ENCODE measurements at places on chromosomes 16 and 17.

DNA sequence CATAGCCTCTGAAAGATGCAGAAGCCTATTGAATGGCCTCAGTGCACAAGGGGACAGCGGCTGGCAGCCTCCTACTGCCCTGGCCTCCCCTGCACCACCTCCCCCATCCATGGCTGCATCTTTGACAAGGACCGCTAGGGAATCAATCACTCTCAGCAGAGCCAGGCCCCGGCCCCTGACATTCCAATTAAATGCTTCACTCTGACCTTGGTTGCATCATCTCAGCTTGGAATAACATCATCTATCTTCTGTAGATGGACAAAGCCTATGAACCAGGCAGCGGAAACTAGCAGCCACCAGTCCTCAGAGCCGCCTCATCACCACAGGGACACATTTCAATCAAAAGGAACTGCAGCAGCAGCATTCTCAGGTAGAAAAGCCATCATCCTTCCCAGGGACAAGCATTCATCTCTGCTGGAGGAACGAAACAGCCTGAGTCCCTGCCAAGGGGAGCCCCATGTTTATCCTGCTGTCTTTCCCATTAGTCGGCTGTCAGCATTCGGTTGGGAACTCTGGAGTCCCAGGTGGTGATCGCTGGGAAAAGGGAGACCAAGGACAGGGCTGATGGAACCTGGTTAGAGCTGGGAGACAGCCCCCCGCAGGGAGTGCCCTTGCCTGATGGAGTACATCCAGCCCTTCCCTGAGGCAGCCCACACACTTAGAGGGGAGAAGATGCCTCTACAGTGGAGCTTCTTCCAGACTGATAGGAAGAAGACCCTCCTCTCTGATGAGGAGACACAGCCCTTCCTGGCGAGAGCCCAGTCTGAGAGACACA is 11.5 kb upstream of the TMEM132E start:
- no peak for DNase-seq

GRCh38 chr17:41013606-41014005 is 4.7 kb upstream of the KRTAP3-1 start:
- DNase-seq = no peak

DNA sequence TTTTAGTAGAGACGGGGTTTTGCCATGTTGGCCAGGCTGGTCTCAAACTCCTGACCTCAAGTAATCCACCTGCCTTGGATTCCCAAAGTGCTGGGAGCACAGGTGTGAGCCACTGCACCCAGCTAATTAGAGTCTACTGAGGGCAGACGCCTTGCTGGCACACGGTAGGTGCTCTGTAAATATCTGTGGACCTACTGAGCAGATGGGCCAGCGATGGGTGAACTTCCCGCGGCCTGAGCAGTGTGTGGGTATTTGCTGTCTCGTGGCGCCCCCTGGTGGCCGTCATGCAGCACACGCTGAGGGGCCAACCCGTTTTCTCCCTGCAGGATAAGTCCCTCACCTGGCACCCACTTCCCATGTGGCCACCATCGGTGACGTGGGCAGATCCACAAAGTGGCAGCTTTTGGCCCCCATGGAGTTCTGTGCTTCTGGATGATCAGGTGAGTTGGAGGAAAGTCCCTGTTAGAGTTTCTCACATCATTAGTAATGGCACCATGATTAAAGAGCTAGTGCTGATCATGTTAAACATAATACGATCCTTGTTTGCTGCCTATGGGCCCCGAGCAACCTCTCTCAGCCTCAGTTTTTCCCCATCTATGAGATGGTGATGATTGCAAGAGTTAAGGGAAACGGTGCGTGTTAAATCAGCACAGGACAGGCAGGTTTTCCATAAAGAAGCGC is 40.7 kb downstream of the ZDHHC7 start:
- DNase-seq = no peak

GRCh38 chr17:2025220-2025621 is at the start of gene RTN4RL1:
RTN4RL1 (minus strand) TSS chr17:2025334; CDS start chr17:2024865, 469 bp downstream.
- no peak for DNase-seq

DNA sequence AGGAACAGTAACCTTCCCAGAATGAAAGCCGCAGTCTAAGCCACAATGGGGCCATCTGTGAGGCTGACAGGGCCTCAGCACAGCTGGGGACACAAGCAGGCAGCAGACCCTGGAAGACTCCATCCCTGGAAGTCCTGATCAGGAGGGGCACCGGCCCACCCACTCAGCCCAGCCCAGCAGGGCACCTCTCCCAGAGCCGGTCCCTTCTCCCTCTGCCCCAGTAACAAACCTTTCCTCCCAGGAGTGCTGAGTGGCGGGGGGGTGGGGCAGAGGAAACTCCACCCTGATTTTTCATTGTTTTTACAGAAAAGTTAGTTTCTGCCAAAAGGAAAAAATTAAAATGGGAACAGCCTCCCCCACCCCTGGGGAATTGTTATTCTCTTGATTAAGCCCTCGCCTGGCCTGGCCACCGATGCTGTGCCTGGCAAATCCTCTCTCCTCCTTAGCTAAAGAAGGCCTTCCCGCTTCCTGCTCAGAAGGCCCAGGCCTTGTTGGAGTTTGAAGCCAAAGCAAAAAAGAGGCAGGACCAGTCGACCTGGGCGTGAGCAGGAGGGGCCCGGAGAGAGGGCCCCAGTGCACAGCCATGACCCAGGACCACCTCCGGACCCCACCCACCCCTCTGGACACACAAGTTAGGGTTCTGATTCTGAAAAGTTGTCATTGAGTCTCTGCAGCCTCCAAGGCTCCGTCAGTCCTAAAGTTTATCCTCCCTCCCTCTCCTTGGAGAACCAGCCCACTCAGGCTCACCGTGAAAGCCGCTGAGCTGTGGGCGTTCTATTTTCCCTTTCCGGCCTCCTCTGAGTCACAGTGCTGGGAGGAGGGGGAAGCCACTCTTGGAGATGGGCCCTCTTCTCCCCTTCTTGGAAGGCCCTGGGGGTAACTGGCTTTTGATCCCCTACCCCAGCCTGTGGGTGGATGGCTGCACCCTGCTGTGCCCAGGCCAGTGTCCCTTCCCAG is 128.4 kb upstream of the TNRC6C start:
- no peak for DNase-seq

DNA sequence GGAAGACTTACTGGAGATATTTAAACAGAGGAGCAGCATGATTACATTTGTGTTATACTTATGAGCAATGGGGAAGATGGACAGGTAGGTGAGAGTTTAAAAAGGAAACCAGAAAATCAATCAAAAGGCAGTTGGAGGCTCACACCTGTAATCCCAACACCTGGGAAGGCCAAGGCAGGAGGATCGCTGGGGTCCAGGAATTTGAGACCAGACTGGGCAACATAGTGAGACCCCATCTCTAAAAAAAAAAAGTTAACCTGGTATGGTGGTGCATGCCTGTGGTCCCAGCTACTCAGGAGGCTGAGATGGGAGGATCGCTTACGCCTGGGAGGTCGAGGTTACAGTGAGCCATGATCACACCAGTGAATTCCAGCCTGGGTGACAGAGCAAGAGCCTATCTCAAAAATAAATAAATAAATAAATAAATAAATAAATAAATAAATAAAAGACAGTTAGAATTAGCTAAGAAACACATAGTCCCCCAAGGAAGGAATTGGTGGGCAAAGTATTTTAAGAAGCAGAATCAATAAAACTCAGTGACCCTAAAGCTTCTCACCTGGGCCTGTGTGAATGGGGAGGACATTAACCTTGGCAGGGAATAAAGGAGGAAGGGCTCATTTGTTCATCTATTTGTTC is 32.3 kb upstream of the TOB1 start:
- DNase-seq = no peak

GRCh38 chr17:50626037-50626574 is 8.6 kb upstream of the ABCC3 start:
- DNase-seq = no peak

GRCh38 chr16:80175011-80175410 is 365.8 kb upstream of the DYNLRB2 start:
- DNase-seq = no peak

DNA sequence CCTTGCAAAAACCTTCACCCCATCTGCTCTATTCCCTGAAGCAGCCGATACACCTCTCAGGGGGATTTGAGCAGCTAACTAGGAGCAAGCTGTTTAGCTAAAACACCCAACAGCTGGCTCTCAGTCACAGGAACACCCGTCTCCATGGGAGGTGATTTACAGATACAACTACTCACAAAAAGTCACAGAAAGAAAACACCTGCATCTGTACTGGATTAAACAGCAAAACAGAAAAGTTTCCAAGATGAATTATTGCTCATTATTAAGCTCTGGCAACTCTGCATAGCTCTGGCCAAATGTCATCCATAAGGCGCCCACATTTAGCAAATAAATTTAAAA is 22.3 kb downstream of the GJC1 start:
- DNase-seq = no peak

DNA sequence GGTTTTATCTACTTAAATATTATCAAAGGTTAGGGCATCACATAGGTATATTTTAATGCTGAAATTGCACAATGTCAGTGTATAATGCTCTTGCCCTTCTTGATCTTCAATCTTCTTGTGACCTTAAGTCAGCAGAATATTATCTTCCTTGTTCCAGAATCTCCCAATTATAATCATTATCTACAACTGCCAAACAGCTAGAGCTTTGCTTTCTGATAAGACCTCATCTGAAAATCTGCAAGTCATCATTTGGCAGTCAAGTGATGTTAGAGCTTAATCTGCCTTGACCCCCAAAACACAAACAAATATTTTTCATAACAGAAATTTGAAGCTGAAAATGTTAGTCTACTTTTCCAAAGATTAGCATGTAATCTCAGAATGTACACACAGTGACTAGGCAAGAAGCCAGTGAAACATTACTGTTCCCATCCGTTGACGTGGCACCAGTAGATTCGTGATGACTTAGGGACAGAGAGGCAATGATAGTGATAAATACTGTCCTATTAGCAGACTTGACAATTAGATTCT is 19.8 kb downstream of the REXO5 start:
- no peak for DNase-seq

DNA sequence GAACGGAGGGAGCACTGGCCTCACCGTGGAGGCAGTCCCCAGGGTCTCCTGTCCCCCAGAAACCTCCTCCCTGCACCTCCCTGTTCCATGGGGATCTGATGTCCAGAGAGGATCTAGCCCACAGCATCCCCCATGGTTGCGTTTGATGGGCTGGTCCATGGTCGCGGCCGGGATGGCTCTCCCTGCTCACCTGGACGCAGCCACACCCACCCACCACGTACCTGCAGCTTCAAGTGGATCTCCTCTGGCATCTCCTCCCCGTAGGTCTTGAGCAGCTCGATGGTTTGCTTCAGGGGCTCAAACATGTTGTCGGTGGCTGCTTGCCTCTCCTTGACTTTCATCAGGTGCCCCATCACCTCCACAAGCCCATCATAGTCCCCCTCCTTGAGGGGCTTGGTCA is 47.9 kb downstream of the DNAH17 start:
- no peak for DNase-seq

- DNase-seq = no peak
Measured at GRCh38 chr16:47777220-47777619, 316.1 kb downstream of the PHKB start.
